ENCODE measurements at places on chromosomes 6 and 20.
A peak's percentile ranks its signal among the peaks of the same experiment; 100 is the strongest.

DNA sequence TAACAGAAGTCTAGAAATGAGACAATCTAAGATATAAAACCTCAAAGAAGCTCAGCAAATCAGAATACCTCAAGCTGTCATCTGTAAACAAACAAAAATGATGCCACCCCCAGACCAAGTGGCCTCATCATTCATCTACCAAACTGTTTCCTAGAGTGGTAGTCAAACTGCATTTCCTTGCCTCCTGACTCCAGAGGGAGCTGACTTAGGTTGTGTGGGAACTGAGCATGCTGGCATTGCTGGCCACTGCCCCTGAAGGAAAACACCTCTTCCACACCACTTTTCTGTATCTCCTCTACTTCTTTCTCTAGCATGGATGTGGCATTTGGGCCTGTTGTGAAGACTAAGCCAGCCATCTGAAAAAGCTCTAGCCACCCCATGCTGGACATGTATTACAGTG lies 56.3 kb downstream of the ZHX3 start:
- no peak for DNase-seq

- DNase-seq, result no peak
Measured at GRCh38 chr6:11330413-11330760, 97.9 kb upstream of the NEDD9 start.

GRCh38 chr20:6979621-6980020 lies 212.1 kb downstream of the BMP2 start:
- DNase-seq, result no peak

DNA sequence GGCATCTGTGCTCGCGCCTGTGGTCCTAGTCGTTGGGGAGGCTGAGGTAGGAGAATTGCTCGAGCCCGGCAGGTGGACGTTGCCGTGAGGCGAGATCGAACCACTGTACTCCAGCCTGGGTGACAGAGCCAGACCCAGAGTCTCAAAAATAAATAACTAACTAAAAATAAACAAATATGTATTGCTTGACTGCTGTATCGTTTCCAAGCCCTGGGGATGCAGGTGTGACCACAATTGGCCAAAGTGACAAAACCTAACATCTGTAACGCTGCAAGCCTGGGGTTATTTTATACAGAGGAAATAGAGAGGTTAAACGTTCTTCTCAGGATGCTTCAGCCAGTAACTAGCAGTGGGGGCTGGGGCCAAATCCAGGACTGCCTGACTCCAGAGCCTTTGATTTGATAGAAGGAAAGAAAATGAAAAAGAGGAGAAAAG lies 1.9 kb upstream of the SRSF3 start:
- DNase-seq, result no peak

GRCh38 chr6:73515204-73515655 lies 5.6 kb downstream of the EEF1A1 start:
- DNase-seq, result no peak

DNA sequence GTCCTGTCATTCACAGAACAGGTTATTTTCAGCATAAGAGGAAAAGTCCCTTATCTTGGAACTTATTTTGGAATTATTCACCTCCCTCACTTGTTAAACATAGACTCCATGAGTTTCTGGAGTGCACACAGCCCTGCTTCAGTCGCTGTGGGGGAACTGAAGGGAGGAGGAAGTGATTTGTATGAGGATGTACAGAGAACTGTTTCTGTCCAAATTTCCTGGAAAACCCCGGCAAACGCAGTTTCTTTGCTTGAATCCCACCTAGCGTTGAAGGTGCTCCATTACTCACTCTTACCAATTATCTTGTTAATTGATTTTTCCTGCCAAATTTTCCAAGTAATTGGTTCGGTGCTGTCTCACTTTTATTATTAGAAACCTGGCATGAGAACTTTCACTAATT lies 78.0 kb upstream of the AGPAT4 start:
- no peak for DNase-seq

GRCh38 chr6:100175814-100176310 lies 181.8 kb upstream of the MCHR2 start:
- DNase-seq, result no peak

- no peak for DNase-seq
Measured at GRCh38 chr6:17015144-17015543, 86.7 kb upstream of the STMND1 start.

GRCh38 chr6:149368065-149368464 lies 32.0 kb upstream of the SUMO4 start:
- DNase-seq, result no peak

- no peak for DNase-seq
Measured at GRCh38 chr6:166286839-166287271, 21.3 kb downstream of the PRR18 start.

GRCh38 chr6:41503827-41504465 lies 42.2 kb upstream of the FOXP4 start:
- DNase-seq, result no peak

GRCh38 chr6:89999154-89999553 lies 104.9 kb downstream of the GJA10 start:
- peak; percentile 92 for DNase-seq

Data from NCI-H1092 (cell line).